ENCODE measurements at places on chromosomes 2 and 18.

DNA sequence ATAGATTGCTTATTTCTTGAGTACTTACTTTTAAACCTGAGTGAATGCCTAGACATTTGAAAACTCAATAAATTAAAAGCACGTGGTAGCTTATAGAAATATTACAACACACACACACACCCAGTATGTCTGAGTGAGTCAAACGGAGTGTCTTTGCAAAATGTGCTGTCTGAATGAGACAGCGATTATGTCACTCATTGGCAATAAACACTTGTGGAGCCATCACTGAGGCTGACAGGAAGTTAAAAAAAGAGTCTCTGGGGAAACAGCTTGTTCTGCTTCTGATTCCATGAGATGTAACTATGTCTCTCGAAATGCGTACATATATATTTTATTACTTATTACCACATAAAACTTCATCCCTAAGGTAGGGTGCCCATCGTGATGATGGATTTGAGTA lies 22.3 kb upstream of the VPS4B start:
- DNase-seq: no peak

GRCh38 chr18:26322890-26323653 lies 96.8 kb downstream of the TAF4B start:
- DNase-seq: no peak

GRCh38 chr2:168819829-168820489 lies 17.5 kb downstream of the NOSTRIN start:
- no peak for DNase-seq

GRCh38 chr18:3321133-3321812 lies 59.3 kb downstream of the MYL12B start:
- DNase-seq: no peak

DNA sequence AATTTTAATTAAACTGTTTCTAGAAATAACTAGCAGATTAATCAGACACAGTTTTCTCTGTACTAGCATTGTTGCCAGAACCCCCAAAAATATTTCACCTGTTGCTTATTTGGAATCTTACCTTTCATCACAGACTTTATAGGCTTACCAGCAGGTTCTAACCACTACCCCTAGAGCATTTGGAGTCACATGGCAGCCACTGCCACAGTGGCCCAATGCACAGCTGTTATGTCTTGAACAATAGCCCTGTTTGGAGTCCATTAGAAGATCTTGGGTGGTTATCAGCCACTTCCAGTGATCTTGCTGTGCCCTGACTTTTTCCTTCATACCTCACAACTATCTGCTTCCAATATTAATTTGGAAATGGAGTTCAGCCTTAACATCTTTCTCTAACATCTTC lies 186.2 kb upstream of the TANK start:
- DNase-seq: no peak

GRCh38 chr18:58400331-58400870 lies 228.5 kb downstream of the ALPK2 start:
- no peak for DNase-seq

- no peak for DNase-seq
Measured at GRCh38 chr2:50879457-50879856, 152.5 kb downstream of the NRXN1 start.

GRCh38 chr2:77325395-77325794 lies 196.8 kb downstream of the LRRTM4 start:
- DNase-seq: no peak

DNA sequence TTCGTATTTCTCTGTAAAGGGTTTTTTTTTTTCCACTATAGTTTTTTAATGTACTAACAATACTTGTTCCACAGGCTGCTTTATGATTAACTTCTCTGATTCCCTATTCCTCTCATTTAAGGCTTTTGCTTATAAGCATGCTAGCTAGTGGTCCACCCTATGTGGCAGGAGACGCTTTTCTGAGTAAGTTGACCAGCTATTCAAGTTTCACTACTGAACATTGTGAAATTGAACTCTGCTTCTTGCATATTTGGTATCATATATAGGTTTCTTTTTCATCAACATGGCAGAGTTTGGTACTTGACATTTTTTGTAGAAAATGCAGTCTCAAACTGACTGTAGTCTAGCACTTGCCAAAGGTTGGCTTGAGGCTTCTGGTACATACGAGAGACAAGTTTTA lies 74.2 kb downstream of the OTX1 start:
- no peak for DNase-seq

GRCh38 chr2:100833331-100833730 lies 13.4 kb downstream of the NPAS2 start:
- DNase-seq: no peak

DNA sequence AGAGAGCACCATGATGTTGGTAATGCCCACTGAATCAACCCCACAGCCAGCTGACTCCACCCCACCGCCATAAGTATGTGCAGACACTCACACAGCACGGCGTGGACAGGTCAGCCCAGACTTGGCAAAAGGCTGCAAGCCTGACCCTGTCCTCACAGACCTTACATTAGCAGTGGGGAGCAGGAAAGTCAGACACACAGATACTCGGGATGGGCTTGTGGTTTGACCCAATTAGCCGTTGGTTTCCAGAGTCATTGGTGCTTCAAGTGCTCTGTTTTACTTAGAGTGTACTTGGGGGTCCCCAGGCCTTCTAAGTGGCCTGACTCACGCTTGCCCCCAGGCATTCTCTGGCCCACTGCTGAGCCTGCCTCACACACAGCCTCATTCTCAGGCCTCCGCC lies 36.7 kb downstream of the EN1 start:
- no peak for DNase-seq

DNA sequence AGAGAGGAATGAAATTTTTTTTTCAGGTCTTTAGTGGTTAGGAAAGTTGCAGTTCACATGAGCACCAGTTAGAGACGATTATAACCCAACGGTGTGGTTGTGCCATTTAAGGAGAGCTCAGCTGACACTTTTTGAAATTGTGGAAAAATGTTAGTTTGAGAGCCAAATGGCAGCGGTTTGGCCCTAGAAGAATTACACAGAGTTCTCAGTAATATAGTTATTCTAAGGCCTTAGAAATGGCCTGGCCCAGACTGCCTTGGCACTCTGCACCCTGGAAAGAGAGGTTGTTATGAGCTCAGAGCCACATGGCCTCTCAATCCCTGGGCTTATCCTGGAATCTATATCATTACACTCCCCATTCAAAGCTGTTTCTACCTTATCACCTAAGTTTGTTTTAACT lies 117.4 kb downstream of the RHBDD1 start:
- DNase-seq: no peak

GRCh38 chr18:74945774-74946545 lies 263.0 kb downstream of the PTGR3 start:
- no peak for DNase-seq

DNA sequence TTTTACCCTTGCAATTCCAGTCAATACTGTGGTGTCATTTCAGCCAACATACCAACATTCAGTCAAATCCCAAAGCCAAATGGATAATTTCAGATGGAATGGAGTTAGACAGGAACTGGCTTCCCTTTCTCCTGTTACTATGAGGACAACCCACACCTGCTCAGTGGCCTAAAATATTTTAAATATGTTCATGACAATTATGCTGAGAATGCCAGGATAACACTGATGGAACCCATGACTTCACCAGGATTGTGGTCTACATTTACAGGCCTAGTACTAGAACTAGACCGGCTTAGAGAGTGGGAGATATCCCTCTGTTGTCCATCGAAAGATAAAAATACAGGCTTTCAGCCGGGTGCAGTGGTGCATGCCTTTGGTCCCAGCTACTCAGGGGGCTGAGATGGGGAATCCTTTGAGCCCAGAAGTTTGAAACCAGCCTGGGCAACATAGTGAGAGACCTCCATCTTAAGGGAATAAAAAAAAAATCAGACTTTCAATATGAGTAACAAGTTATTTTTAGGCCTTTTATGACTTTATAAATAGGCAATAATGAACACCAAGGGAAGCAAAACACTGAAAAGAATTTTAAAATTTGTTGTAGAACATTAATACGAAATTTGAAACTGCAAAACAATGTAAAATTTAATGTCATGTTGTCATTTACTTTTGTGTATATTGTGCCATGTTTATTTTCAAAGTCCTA lies 14.2 kb downstream of the GPATCH11 start:
- DNase-seq: no peak

- DNase-seq: no peak
Measured at GRCh38 chr18:2178036-2178435, 393.3 kb downstream of the METTL4 start.

DNA sequence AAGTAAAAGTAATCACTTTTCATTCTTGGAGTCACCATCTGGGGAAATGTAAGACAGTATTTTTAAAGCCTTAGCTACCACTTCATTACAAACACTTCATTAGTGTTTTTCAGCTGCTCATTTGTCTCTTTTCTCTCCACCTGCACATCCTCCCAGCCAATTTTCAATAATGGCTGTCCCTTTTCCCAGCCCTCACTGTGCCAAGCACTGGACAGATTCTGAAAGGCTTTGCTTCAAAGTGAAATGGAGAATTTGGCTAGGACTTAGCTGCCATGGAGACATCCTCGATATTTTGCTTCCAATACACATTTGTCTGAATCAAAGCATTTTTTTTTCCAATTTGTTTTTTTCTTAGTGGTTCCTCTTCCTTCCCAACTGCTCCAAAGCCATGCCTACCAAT lies 272.4 kb upstream of the NRXN1 start:
- DNase-seq: no peak

DNA sequence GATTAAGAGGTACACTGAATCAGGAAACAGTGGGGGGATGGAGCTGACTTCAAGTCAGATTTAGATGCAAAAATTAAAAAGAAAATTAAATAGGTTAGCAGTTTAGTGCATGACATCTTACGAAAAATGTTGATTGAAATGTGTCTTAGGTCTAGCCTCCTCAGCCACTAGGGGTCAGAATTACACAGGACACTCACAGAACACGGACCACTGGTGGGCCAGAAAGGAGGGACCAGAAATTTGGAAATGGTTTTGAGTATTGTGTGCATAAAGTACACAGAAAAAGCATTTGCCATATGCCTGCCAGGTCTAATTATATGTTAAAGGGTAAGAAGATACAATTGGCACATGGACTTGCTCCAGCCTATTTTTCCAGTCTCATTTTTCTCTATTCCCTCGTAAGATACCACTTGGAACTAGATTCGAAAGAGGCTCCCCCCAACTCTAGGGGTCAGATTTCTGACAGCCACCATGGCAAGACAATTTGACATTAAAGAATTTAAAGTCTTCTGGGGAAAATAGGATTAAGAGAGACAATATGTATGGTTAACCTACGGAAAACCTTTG lies 550.2 kb upstream of the SETBP1 start:
- DNase-seq: no peak

DNA sequence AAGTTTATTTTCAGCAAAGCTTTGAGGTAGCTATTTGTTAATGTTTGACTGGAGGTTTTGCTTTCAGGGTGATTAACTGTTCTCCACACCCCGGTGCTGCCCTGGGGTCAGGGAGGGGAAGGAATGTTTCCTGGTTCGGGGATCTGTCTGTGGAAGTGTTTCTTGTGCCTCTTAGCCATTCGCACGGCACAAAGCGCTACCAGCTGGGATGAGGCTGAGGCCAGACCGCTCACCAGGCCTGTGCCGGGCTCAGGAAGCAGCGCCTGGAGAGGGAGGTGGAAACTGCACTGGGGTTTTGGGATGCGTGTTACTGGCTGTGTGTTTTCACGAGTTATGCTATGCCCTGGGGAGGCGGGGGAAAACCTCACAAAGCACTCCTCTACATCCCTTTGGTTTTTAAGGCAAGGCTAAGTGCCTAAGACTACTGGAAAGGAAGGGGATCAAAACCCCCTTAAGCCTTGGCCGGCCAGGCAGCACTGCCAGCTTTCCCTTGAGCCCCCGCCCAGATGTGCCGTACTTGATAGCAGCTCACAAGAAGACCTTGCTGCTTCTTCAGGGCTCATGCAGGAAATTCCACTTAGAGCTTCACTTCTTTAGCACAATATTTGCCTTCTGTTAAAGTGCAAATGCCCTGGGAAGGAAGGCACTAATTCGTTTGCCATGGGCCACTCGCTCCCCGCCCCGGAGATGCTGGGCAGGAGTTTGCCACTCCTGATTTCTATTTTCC lies 65.7 kb upstream of the CNGA3 start:
- DNase-seq: no peak

DNA sequence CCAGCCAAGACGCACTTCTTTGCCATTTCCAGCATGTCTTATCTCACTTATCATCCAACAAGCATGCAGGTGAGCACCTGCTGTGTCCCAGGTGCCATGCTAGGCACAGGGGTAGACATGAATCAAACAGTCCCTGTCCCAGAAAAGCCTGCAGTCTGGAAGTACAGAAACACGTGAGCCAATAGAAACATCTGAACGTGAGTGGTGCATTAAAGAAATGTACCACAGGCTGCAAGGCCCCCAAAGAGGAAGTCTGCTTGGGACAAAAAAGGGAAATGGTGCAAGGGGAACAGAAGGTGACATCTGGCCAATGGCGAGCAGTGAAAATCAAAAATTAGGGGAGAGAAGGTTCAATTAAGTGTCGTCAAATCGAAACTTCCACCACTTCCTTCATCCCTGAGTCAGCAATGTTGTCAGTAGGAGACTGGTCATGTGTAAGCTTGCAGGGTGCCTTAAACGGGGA lies 17.6 kb upstream of the TMEM247 start:
- no peak for DNase-seq

DNA sequence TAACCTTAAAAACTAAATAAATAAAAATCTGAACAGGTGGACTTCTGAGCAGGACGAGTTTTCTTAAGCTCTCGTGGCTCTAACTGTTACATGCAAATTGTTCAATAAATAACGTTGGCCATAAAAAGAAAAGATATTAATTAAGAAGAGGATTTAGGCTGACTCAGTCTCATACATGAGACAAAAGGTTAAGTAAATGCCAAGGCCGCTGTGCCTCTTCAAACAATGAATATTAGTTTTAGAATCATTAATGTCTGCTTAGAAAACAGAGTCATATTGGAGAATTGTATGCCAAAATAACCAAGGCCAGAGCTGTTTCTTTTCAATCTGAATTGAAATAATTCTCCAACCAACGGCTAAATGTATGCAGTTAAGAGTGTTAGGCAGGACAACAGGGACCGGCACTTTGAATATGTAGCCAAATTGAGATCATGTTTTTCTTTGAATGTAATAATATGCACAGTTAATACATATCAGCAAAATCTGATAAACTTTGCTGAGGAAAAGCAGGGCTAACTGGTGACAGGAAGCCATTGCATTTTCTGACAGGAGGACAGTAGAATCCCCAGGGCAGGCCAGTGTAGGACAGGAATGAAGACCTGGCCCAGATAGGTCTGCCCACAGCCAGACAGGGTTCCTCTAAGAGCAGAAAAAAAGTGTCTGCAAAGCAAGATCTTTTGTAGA lies 1041.4 kb upstream of the FANCL start:
- DNase-seq: no peak

- DNase-seq: no peak
Measured at GRCh38 chr18:7596147-7596546, 29.0 kb downstream of the PTPRM start.

GRCh38 chr2:217459680-217460405 lies 543.0 kb downstream of the TNS1 start:
- no peak for DNase-seq

Data from CD4-positive, alpha-beta memory T cell (primary cell).